Astrocyte of the spinal cord (primary cell): ENCODE measurements at places on chromosomes 4 and X.

GRCh38 chrX:24169211-24169610 is 19.7 kb downstream of the ZFX start:
- no peak for DNase-seq

DNA sequence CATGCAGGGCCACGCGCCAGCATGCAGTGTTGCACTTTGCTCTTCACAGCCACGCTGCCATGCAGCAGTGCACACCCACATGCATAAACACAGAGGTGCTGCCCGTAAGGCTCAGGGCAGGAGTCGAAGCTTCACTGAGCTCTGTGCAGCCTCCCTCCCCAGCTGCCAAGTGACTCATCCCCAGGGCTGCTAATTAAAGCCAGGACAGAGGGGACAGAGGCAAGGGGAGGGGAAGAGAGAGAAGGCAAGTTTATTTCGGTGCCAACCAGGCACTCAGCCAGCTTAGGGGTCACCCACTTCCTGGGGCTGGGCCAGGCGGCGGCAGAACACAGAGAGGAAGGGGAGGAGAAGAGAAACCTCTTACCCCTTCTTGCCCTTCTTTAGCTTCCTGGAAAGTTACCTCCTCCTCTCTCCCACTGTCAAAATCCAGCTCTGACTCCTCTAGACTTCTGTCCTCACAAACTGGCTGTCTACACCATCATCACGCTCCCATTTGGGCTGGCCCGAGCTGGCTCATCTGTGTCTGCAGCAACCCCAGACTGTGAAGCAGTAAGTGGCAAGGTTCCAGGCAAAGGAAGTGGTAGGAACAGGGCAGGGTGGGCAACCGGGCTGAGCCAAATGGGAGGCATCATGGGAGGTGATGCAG is 6.2 kb upstream of the IQSEC2 start:
- peak; percentile 70 for DNase-seq

- DNase-seq = no peak
Measured at GRCh38 chrX:1443496-1444075, 9.1 kb downstream of the ASMTL start.

DNA sequence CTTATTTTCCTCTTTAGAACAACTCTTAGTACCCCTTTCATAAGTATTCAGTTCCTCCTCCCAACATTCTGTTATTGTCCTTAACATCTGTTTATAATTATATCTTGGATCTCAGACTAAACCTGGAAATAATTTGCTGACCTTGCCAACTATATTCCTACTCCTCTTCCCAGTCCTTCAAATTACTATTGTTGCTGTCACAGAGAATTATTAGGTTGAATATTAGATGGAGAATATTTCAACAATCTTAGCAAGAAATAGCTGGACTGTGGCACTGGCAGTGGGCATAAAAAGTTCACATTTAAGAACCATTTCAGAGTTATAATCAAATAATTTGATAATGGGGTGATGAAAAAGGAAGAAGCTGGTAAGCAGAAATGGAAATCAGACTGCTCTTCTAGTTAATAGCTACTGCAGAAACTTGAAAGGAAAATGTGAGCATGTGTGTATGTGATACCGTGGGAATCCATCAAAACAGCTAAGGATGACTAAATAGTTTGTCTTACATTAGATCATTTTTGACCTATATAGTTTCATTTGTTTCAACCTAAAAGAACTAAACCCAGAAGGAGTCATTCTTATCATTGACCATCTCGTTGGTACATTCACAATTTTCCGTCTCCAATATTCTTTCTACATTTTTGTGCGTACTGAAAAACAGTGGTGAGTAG is 43.3 kb upstream of the PRDM8 start:
- no peak for DNase-seq

DNA sequence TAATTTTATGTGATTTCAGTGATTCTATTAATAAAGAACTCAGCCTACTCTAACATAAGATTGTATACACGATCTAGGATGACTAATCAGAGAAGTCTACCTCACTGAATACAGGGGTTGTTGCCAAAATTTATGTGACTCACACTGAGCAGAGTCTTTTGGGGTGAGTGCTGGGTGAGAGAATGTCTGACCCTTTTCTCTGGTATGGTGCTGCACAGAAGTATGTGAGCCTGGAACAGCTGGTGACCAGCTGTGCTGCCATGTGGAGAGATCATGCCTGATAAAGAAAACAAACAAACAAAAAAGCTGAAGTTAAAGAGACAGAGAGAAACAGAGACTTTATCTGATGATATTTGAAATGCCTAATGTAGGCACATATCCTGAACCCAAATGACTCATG is 618.1 kb upstream of the GRIA3 start:
- DNase-seq = peak; percentile 93

DNA sequence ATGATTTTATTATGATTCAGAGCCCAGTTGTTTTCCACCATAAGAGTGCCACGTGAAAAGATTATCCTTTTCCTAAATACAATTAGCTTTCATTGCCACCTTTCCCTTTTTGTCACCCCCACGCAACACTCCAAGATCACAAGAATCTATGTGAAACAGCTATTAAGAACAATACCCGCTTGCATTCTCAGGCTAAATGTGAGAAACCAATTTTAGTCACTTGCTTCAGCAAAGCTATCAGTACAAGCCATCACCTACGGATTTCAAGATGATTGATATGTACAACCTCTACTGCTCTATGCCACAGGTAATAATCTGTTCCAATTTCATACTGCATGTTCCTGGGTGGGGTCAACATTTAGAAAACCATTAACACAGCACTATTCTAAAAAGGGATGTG is 2.5 kb downstream of the ATP11C start:
- no peak for DNase-seq

DNA sequence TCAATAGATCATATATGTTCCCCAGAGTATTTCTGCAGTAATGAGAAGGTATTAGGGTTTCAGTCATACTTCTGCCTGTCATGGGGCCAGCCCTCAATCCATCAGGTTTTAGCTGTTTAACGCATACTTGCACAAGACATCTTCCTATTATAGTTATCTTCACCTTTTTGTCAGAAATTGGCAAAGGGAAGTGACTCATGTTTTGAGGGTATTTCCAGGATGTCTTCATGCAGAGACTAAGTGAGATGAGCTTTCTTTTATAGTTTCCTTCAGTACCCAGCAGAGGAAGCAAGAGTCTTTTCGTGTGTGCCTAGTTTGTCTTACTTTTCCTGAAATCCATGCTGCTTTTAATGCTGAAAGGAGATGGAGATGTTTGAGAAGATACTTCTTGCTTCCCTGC is 9.5 kb downstream of the CSTF2 start:
- DNase-seq = peak; percentile 10

- DNase-seq = peak; percentile 56
Measured at GRCh38 chr4:168139336-168139735, 47.0 kb downstream of the ANXA10 start.

DNA sequence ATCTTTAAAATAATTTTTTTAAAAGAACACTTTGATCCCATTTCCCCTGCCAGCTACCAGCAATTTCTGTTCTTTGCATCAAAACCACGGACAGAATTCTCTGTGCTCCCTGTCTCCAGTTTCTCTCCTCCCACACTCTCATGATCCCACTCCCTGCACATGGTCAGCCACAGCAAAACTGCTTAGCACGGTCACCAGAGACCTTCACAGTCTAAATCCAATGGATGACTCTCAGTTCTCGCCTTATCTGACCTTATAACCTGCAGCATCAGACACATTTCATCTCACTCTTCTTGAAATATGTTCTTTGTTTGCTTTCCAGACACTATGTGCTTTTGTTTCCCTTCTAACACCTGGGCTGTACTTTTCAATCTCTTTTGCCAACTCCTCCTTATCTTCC is 131.5 kb downstream of the NR3C2 start:
- no peak for DNase-seq

- DNase-seq = no peak
Measured at GRCh38 chr4:118335324-118335723, 17.5 kb downstream of the PRSS12 start.

DNA sequence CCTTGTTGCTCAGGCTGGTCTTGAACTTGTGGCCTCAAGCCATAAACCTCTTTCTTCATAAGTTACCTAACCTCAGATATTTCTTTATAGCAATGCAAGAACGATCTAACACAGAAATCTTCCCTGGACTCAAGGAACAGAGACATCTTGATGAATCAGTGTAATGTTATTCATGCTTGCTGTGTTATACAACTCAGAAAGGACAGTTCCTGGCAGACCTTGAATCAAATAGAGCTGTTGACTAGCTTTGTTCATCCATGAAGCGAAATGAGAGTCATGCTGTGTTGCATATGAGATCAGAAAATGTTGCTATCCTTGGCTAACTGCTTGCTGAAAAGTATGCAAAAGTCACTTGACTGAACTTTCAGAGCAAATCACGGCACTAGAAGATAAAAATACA is 72.6 kb upstream of the ARHGAP24 start:
- peak; percentile 94 for DNase-seq

DNA sequence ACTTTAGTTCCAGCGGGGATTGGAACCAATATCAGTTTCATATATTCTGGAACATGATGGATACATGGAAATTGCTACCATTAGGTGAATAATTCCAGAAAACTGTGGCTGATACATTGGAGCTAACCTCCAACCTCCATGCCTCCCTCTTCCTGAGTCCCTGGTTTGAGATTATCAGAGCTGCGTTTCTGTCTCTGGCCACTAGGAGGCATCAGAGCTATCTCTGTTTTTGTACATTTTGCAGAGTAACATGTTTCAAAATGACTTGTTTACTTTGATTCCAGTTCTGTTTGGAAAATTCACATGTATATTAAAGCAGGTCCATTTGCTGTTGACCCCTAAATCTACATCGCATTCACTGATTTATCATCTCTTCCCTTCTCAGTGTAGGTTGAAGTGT is 2.4 kb upstream of the RAB40AL start:
- DNase-seq = peak; percentile 15

DNA sequence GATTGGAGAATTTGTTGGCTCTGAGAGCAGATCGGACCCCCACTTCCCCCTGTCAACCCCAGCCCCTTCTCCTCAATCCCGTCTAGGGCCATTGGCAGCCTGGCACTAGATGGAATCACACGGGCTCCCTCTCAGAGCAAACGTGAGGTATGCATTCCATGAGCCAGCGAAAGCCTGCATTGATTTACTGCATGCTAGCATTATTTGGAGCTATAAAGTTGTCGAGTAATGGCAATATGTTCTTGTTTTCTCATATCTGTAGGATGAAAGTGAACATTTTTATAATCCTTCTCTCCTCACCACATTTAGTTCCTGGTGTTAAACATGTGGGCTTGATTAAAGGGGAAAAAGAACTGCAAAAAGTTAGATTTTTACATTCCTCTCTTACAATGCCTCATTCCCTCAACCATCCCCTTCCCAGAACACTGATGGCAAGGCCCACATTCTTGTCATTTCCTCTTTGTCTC is 159.2 kb downstream of the SPRY1 start:
- no peak for DNase-seq

DNA sequence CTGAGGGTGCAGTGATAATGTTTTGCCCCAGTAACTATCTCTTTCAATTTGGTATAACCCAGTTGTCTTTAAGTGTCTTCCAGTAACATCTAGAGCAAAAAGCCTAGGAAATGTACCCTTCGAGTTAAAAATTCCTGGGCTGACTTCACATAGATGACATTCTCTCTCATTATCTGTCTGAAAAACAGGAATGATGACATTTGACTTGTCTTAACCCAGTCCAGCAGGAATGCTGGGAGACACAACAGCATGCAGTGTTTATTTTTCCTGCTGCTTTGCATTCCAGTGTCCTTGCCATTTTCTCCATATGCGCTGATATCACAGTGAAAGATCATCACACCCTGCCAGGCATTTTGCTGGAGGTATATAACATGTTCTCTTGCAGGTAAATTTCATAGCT is 130.0 kb downstream of the SOWAHB start:
- DNase-seq = peak; percentile 27

DNA sequence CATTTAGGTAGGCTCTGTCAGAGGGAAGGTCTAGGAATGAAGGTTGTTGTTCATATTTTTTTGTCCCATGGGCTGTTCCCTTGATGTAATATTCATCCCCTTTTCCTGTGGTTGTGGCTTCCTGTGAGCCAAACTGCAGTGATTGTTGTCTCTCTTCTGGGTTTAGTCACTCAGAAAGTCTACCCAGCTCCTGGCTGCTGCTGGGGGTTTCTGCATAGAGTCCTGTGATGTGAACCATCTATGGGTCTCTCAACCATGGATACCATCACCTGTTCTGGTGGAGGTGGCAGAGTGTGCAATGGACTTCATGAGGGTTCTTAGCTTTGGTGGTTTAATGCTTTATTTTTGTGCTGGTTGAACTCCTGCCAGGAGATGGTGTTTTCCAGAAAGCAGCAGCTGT is 122.8 kb downstream of the ZC4H2 start:
- no peak for DNase-seq

- DNase-seq = no peak
Measured at GRCh38 chrX:149510386-149510785, 5.3 kb upstream of the IDS start.

DNA sequence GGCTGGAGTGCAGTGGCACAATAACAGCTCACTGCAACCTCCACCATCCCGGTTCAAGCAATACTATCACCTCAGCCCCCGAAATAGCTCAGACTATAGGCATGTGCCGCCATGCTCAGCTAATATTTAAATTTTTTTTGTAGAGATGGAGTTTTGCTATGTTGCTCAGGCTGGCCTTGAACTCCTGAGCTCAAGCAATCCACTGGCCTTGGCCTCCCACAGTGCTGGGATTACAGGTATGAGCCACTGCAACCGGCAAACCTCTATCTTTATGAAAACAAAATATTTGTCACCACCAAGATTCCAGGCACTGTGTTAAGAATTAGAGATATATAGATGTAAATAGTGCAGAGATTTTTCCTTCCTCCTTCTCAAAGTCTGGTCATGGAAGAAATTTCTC is 232.5 kb downstream of the ANKRD50 start:
- DNase-seq = no peak

- no peak for DNase-seq
Measured at GRCh38 chr4:19033816-19034733, 1012.5 kb upstream of the LCORL start.

- peak; percentile 89 for DNase-seq
Measured at GRCh38 chr4:147498031-147498660, 17.2 kb downstream of the EDNRA start.

- DNase-seq = peak; percentile 37
Measured at GRCh38 chrX:139106069-139106468, 394.6 kb upstream of the FGF13 start.

GRCh38 chrX:15739886-15740285 is 1.8 kb downstream of the CA5B start:
- DNase-seq = no peak

- no peak for DNase-seq
Measured at GRCh38 chr4:58216461-58216860, 1106.3 kb upstream of the IGFBP7 start.

DNA sequence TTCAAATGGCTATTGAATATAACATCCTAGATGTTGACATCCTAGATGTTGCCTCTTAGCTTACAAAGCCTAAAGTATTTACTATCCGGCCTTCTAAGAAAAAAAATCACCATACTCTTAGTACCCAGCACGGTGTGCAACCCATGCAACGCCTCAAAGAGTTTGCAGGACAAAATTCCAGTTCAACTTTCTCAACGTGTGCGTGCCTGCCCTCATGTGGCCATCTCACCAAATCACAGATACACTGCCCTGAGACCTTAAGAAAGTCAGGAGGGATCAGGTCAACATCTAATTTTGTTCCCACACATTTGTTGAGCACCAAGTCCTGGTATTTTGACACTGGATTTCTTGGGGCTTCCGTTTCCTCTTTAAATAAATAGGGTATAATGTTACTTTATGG is 68.3 kb downstream of the CRMP1 start:
- peak; percentile 39 for DNase-seq
